ENCODE measurements at places on chromosomes 5 and 9.

- no peak for DNase-seq
These were observed 198.2 kb downstream of the SEMA5A start for GRCh38 chr5:9347541-9348295.

- no peak for DNase-seq
These were observed 104.6 kb upstream of the BOD1 start for GRCh38 chr5:173720953-173721600.

GRCh38 chr9:121935739-121936138, 157.4 kb downstream of the TTLL11 start:
- no peak for DNase-seq

- no peak for DNase-seq
These were observed 58.8 kb upstream of the GGTA1 start for GRCh38 chr9:121558473-121558872.

DNA sequence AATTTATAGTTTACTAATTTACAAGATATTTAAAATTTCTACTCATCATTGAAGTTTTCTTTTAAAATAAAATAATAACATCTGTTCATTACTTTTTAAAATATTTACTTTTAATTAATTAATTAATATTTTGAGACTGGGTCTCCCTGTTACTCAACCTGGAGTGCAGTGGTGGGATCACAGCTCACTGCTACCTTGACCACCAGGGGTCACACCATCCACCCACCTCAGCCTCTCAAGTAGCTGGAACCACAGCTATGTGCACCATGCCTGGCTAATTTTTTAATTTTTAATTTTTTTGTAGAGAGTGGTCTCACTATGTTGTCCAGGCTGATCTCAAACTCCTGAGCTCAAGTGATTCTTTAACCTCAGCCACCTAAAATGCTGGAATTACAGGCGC, 1013.6 kb downstream of the CDH9 start:
- DNase-seq, result no peak

GRCh38 chr5:10528056-10528816, 35.6 kb upstream of the ANKRD33B start:
- DNase-seq, result no peak

DNA sequence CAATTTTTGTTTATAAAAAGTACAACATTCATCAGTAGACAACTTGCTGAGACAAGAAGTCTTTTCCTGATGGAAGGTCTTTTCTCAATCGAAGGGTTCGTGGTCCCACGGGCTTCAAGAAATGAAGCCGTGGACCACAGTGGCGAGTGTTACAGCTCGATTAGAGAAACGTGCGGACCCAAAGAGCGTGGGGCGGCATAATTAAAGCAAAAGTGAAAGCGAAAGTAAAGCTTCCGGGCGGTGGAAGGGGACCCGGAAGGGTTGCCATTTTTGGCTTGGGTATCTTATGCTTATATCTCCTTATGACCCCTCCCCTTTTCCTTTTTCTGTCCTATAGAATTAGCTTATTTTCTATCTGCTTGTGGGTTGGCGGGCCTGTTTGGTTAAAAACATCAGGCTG, 2309.4 kb upstream of the ACO1 start:
- no peak for DNase-seq

- DNase-seq, result no peak
These were observed 4.8 kb downstream of the IL9 start for GRCh38 chr5:135890867-135891266.

DNA sequence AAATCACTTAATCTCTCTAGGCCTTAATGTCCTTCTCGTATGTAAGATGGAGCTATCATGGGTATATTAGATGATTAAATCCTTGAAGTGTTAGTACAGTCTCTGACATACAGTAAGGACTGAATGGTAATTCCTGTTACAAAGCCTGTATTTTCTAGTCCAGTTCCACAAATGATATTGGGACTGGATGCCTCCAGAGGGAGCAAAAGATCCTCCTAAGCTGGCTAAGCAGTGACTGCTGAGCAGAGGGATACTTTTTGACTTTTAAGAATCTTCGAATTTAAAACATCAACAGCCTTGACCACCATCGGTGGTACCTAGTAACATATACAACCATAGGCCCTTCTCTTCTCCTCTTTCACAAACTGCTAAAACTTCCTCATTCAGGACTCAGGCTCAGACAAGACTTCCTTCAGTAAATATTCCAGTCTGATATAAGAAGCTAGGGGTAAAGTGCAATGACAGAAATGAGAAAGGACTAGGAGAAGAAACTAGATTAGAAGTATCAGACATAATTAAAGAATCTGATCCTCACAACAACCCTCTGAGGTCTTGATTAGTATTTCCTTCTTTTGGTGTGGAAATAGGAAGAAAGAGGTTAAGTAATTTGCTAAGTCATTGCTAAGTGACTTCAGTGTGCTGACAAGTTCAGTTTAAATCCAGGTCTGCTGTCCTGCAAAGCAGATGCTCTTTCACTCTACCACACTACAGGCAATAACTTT, 13.9 kb downstream of the PTAR1 start:
- no peak for DNase-seq

- DNase-seq, result no peak
These were observed 626 bp downstream of the OR13C2 start for GRCh38 chr9:104604801-104605200.

DNA sequence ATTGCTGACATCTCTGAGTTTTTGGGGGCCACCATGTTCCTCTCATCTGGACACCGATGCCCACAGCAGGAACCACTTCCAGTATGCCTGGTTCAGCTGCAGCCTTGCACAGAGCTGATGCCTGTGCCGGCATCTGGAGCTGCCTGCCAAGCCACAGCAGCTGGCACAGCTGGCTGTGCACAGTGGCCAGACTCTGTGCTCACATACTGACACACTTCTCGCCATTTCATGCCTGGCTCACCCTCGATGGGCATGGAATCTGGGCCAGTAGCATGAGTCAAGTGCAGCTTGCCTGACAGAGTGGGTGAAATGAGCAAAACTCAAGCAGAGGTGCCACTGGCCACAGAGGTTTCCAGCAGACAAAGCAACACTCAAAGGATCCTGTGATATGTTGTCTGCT, 863.4 kb downstream of the DNAH5 start:
- no peak for DNase-seq

DNA sequence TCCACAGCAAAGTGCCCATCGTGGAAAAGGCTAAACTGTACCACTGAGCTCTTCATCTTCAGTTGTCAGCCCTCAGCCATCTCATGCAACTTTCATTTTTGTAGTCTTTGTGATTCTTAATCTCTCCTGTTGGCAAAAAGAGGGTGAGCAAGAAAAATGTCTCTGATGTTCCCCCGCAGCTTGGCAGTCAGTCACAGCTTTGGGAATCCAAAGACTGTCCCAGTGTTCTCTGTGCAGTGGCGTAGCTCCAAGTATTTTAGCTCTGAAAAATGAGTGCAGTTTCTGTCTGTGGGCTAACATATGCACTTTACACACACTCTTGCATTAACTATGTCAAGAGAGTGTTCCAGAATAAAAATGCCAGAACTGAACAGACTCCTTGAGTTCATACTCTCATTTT, 372.2 kb downstream of the TMEM232 start:
- DNase-seq, result no peak

- no peak for DNase-seq
These were observed 215.7 kb downstream of the ICE1 start for GRCh38 chr5:5638211-5638610.
